ENCODE measurements at places on chromosomes 4 and X.

- no peak for DNase-seq
These were observed 92.5 kb upstream of the BRS3 start for GRCh38 chrX:136395271-136395670.

GRCh38 chrX:133561251-133561650 lies 146.0 kb upstream of the GPC4 start:
- no peak for DNase-seq

- no peak for DNase-seq
These were observed 336.3 kb upstream of the PITX2 start for GRCh38 chr4:110959041-110959643.

GRCh38 chrX:71578253-71579135 lies at the start of gene GCNA:
Gene GCNA, plus strand, starts transcription at chrX:71578437. Its CDS starts 2,385 bp downstream, at chrX:71580822.
- DNase-seq: no peak

DNA sequence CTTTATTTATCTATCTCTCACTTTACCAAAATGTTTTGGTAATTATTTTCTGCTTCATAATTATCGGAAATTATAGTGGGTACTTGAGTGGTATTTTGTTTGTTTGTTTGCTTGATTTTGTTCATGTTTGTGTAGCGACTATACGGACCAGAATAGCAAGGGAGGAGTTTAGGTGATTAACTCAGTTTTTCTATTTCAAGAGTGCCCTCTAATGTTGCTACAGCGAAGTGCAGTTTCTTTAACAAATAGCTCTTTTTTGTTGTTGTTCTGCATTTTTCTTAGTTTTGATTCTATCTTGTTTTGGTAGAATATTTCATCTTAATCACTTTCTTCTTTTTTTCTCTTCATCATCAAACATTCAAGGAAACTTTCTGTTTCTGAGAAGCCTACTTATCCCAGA lies 40.8 kb upstream of the QRFPR start:
- no peak for DNase-seq

DNA sequence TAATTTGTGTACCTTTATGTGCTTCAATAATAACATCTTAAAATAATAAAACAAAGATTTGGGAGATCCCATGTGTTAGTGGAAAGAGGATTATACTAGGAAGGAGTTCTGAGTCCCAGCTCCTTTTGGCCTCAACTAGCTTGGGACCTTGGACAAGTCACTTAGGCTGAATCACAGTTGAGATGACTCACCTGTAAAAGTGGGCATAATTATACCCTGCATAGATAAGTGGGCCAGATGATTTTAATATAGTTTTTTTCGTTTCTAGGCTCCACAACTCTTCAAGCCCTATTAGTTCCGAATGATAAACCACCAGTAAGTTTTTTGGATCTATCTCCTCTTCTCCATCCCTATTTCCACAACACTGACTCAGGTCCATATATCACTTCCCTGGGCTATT lies 131.8 kb downstream of the ENOX2 start:
- no peak for DNase-seq

DNA sequence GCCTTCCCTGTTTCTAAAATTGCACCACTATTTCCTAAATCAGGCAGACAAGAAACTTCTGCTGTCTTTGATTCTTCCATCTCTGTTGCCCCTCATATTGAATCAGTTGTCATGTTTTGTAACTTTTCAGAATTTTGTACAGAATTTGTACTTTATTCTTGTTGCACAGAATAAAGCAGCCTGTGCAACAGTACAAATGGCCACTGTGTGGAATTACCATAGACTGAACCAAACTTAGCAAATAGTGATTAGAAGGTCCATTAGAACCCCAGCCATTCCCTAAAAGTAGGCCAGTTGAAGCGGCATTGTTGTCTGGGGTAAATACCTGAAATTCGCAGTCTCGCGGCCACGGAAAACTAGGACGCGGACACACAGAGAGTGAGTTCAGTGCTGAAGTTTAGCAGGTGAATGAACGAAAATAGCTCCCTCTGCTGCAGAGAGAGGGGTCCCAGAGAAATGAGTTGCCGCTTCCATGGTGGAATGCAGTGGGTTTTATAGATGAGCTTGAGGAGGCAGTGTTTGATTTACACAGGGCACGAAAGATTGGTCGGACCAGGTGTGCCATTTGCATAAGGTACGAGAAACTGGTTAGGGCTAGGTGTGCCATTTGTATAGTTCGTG lies 71.8 kb downstream of the C4orf33 start:
- no peak for DNase-seq

DNA sequence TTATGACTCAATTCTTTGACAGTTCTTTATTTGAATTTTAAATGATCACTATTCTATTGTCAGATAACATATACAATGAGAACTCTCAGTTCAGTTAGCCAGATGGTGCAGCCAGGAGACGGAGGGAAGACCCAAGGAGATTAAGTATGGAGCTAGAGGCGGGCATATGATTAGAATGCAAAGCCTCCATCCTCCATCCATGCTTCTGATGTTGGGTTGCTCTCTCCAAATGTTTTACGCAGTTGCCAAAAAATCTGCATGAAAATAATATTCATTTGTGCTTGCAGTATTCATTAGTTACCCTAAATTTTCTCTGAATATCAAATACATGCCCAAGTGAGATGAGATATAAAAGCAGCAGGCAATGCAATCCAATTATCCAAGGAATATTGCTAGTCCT lies 874.8 kb downstream of the C4orf33 start:
- DNase-seq: no peak

GRCh38 chrX:15204130-15204751 lies 65.6 kb downstream of the ASB9 start:
- peak; percentile 57 for DNase-seq

DNA sequence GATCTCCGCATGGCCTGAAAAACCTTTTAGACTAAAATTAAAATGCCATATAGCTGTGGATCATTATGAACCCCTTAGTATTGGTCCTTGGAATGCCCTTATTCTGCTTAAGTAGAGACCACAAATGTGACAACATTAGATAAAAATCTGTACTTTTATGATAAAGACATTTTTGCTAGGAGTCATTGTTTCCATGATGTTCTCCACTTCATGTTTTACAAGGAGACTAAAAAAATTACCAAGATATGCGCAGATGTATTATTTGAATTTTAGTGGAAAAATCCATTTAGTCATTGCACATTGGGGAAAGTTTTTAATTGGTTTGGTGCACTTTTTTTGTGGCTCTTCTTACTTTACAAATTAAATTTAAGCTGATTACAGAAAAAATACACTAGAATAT lies 85.1 kb upstream of the HPRT1 start:
- no peak for DNase-seq

DNA sequence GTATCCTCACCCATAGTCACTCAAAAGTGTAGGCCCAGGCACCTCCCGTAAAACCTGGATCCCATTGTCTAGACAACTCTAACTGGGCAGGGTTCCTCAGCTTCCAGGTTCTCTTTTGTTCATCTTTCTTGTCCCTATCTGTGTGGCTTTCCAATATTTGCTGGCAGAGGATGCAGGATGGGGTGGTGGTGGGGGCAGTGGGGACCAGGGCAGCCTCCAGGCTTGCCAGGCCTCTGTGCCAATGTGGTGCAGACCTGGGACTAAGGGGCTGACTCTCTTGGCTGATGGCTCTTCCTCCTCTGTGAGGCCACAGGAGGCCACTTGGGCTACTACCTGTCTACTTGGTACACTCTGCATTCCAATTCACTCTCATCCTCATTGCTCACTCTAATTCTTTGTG lies 76.4 kb downstream of the NBDY start:
- DNase-seq: no peak

GRCh38 chr4:43423276-43423675 lies 530.8 kb downstream of the GRXCR1 start:
- DNase-seq: no peak

DNA sequence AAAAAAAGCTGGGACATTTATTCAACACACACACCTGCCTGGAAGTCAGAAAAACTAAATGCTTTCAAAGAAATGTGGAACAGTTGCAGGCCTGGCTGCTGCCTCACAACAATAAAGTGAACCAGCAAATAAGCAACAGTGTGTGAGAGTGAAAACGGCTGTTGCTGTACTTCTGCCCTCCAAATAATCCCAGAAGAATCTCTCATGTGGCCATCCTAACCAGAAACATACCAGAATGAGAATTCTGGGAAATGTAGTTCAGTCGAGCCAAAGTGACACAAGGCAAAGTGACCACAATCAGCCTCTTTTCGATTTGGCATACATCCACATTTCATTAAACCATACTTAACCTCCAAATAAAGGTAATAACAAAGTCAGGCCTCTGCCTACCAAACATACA lies 204.5 kb downstream of the SLC7A11 start:
- DNase-seq: no peak

DNA sequence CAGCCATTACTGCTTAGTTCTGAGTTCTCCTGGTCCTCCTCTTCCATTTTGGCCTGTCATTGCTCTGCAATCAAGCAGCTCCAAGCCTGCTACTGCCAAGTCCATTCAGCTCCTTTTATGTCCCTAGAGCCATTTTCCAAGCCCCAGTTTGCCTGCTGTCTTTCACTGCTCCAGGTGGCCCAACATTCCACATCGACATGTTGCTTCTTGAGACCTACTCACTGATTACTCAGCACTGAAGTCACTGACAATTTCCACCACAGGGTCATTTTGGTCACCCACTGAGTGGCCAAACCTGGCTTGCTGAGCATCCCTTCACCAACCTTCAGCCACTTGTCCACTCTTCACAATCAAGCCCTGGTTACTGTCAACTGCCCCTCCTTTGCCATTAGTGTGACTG lies 27.2 kb downstream of the LRIT3 start:
- no peak for DNase-seq

GRCh38 chr4:98193459-98194105 lies 50.3 kb upstream of the STPG2 start:
- no peak for DNase-seq

DNA sequence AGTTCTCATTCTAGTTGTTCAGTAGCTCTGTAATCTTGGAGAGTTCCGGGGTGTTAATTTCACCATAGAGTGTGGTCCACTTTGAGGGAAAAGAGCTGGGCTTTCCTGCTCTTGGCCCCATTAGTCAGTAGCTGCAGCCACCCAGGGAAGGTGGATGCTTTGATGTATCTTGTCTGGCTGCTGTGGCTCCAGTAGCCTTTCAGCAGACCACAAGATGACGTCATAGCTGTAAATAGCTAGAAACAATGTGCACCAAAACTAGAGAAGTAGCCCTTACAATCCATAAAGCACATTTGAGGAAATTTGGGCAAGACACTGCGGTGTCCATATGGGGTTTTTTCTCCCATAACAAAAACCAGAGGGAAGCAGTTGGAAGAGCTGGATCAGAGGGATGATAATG lies 32.9 kb upstream of the PRPS2 start:
- DNase-seq: no peak

DNA sequence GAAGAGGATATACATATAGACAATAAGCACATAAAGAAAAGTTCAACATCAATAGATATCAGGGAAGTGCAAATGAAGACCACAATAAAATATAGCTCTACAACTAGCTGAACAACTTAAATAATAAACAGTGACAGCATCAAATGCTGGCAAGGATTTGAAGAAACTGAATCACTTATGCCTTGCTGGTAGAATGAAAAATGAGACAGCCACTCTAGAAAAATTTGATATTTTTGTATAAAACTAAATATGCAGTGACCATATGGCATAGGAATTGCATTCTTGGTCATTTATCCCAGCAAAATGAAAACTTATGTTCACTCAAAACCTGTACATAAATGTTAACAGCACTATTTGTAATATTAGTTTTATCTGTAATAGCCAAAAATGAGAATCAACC lies 1102.0 kb downstream of the C4orf33 start:
- DNase-seq: no peak

GRCh38 chr4:25977397-25978170 lies 63.6 kb downstream of the SMIM20 start:
- DNase-seq: no peak

GRCh38 chrX:35625714-35626113 lies 172.4 kb upstream of the MAGEB16 start:
- no peak for DNase-seq

DNA sequence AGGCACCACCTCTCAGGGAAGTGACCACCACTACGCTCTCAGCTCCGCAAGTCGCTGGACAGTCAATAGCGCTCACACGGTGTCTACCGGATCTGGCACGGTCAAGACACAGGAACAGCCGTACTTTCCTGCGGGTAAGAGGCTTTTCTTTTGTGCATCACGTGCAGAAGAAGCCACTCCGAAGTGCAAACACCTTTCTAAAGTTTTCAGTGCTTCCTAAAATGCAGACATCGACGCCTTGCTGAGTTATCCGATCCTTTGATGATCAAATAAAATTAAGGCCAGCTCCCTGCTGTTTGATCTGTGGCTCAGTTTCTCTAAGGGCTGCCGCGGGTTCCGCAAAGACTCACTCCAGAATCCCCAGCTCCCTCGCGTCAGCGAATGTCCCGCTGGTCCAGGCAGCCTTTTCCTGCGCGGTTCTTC lies 71.8 kb downstream of the FBXO8 start:
- no peak for DNase-seq

DNA sequence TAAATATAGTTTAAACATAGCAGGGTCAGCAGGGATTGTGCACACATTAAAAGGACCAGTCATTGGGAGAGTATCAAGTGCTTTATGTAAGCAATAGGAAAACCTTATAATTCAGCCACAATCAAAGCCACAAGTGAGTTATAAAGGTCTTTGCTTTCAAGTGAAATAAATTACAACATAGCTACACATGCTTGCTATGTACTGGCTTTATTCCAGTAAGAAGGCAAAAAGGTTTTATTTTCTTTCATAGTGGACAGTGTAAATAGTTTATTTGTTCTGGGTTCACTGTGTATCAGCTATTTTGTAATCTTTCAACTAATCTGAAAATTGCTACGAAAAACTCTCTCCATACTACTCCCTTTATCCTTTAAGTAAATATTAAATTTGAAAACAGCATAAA lies 691.4 kb downstream of the PCDH7 start:
- no peak for DNase-seq

GRCh38 chr4:84994280-84994679 lies 27.8 kb upstream of the WDFY3 start:
- no peak for DNase-seq
